T-helper 2 cell (primary cell): ENCODE measurements at places on chromosomes 6 and 20.

DNA sequence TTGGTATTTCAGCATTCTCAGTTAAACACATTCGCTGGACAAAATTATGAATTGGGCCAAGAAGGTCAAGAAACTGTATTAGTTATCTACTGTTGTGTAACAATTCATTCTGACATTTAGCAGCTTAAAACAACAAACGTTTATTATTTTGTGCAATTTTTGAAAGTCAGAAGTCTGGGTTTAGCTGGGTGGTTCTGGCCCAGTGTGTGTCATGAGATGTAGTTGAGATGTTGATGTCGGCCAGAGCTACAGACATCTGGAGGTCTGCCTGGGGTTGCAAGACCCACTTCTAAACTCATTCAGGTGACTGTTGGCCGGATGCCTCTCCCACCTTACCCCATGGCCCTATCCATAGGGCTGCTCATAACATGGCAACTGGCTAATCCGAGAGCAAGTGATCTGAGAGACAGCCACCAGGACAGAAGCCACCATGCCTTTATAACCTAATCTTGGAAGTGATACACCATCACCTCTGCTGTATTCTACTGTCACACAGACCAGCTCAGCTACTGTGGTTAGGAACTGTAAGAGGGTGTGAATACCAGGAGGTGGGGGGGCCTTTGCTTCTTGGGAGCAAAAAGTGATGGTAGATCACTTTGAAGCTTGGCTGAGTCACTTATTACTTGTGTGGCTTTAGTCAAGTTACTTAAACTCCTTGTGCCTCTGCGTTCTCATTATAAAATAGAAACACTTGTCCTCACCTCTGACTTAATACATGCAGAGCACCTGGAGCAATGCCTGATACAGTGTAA lies 217.0 kb upstream of the MYLIP start:
- DNase-seq, result no peak

GRCh38 chr6:138241934-138242333 lies 23.6 kb upstream of the PBOV1 start:
- no peak for DNase-seq

- DNase-seq, result no peak
Observed at GRCh38 chr6:167779129-167779992, 47.4 kb upstream of the AFDN start.

DNA sequence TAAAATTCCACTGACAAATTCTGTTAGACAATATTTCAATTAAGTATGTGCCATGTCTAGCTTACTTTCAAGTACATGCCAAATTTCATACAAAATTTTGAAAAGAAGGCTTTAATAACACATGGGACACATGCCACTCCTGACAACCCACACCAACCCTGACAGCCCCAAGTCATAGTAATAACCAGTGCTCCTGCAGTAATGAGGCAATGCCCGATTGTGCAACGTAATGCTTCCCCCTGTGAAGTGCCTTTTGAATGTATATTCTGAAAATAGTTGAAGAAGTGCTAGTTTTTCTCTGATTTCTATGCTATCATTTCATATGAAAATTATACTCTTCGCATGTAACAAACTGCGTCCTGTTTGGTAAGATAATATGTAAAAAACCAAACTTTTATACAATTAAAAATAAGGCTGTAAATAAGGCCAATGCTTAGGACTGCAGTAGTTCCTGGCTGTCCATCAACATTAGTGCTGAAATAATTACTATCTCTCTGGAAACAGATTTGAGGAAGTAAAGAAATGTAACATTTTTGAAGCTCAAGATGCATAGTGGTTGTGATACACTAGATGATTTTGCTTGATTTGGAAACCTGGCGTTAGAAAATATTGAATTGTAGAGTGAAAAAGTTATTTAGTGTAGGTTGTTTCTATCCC lies 125.8 kb upstream of the BCLAF1 start:
- no peak for DNase-seq

DNA sequence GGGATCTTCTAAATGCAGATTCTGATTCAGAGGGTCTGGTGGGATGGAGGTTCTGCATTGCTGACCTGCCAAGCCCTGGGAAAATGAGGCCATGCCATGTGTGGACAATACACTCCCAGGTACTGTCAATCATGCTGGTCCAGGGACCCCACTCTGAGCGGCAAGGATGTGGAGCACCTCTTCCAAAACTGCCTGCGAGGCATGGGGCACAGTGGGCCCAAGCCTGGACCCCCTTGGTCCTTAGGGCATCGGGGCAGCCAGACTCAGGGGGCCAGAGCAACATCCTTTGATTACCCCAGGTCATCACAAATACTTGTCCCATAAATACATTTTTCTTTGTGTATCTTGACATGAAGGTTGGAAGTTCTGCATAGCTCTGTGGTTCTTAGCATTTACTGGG lies 76.8 kb upstream of the NXT1 start:
- no peak for DNase-seq

- DNase-seq, result no peak
Observed at GRCh38 chr20:31633339-31633914, 4.3 kb upstream of the COX4I2 start.

- peak; percentile 16 for DNase-seq
Observed at GRCh38 chr6:52362443-52363227, 684 bp downstream of the PAQR8 start.

DNA sequence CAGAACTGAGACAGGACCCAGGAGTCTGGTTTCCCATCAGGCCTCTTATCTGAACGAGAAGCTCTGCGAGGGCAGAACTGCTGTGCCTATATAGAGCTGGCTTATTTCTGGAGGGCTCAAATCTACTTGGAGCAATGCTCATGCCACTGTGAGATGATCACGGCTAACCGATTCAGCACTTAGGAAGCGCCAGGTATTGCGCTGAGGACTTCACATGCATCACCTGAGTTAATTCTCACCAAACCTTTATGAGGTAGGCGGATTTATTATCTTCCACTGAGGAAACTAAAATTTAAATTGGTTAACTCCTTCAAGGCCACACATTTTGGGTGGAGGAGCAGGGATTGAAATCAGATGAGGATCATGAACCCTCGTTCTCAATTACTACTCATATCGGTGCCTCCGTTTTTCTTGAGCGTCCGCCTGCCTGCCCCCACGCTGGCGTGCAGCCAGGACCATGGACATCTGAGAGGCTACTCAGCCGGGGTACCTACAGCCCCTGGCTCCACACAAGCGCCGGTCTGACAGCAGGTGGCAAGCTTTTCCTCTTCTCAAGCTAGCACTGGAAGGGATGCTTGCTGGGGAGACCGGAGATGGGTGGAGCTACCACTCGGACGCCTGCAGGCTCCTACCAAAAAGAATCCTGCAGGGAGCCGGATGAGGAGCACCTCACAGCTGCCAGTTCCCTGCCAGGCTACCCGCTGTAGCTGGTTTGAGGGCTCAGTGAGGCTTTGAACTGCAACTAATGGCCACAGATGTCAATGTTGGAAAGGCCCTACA lies 1.0 kb upstream of the PCIF1 start:
- peak; percentile 38 for DNase-seq

GRCh38 chr20:45588800-45589199 lies 9.7 kb upstream of the WFDC8 start:
- no peak for DNase-seq

DNA sequence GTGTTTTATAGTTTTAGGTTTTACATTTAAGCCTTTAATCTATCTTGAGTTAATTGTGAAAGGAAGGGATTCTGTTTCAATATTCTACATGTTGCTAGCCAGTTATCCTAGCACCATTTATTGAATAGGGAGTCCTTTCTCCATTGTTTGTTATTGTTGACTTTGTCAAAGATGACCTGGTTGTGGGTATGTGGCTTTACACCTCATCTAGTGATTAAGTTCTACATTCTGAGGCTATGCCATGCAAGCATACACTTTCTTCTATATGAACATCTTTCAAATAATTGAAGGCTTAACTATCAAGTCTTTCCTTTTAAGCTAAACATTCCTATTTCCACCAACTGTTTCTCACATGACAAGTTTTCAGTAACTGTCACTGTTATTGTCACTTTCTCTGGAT lies 46.1 kb downstream of the ME1 start:
- no peak for DNase-seq

DNA sequence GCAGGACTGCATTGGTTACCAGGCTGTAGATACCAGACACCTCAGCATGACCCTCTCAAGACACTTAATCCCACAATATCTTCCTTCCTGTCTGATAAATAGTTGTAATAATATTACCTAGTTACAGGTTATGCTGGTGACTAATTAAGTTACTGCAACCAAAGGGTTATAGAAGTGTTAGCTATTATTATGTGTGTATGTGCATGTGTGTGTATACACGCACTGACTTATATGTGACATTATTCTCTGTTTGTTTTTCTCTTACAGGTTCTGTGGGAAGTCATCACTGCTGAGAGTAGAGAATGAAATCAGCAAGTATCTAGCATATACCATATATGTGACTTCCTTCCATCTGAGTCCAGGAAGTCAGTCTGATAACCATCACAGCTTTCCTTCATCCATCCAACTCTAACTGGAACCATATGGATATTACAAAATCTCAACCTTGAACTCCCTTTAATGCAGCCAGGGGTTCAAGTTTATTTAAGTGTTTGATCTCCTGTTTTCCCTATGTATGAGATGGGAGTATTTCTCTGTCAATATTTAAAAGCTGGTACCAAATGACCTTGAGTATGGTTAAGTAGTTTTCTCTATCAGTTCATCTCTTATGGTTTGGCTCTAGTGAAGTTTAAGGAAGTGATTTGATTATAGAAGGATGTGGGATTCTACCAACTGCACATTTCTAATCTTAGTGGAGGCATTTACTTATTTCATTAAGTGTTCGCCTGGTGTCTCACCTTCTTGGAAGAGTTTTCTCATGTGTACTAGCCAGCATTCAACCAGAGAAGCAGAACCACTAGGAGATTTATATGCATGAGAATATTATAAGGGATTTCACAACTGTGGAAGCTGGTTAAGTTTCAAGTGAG lies 313.2 kb downstream of the HIVEP2 start:
- no peak for DNase-seq

- DNase-seq, result no peak
Observed at GRCh38 chr20:57911512-57912226, 201.9 kb upstream of the PMEPA1 start.

DNA sequence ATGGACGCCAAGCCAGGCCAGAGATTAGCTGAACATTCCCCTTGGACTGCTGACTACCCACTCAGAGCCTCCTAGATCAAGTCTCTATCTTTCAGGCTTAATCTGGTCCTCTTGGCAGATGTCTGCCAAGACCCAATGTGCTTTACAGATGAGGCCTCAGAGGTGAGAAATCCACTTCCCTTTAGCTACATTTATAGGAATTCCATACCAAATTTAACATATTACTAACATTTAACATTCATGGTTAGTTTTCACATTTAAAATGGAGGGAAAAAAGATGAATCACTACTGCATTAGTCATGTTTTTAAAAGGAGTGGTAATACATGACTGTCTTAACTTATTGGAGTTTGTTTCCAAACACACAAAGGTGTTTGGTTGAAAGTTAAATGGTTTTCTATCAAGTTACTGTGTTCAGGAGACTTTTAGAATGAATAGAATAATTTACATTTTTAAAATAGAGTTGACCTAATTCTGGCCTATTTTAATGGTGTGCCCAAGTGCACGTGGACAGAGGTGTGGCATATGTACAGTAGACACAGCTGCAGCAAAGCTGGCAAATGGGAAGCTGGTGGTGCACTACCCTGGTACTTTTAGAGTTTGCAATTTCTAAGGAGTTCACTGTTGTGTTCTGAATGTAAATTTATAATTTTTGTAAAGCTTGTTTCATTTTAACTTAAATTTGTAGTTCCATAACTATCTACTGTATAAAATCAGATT lies 41.9 kb upstream of the CALHM6 start:
- DNase-seq, result no peak

DNA sequence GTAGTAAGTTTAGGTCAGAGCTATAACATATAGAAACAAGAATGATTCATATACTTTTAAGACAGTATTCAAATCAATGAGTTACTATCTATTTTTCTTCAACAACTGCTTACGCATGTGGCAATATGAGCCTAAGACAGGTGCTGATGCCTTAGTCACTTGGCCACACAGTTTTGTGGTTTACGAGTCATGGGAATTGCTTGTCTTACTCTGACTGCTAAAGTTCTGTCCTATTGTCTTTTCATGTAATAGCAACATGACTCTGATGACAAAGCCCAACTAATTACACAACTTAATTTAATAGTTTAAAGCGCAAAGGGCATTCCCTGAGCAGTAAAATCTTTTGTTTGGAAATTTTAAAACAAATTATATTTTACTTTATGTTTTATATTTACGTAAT lies 159.3 kb upstream of the CENPW start:
- no peak for DNase-seq

DNA sequence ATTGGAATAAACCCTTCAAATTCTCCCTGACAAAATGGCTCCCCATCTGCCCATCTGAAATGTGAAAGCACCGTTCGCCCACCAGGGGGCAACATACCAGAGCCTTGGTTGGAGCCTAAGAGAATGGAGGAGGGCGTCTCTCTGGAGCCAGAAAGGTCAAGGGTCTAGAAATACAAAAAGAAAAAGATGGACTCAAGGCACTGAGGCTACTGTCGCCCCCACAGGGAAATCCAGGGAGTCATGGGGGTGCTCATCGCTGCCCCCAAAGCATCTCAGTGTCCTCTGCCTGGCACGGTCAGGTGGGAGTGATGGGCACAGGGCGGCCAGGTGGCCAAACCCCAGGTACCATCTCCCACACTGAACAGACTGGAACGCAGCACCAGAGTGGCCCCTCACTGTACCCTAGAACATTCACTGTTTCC lies 136.3 kb downstream of the ZMYND8 start:
- DNase-seq, result peak; percentile 42

GRCh38 chr6:44219053-44219814 lies 2.5 kb downstream of the MYMX start:
- DNase-seq, result no peak

DNA sequence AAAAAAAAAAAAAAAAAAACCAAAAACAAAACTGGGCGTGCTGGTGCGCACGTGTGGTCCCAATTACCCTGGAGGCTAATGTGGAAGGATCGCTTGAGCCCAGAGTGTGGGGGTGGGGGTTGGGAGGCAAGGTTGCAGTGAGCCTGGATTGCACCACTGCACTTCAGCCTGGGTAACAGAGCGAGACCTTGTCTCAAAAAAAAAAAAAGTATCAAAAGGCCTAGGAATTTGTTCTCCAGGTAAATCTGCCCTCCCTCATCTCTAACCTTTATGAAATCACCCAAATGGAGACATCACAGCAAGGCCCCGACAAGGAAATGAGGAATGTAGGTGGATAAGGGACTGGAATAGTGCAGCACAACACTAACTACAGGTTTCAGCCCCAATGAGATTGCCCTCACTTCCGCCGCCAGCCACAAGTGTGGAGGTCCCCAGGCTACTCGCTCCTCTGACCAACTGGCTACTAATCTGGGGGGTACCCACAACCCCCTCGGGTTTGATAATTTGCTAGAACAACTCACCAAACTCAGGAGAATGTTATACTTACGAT lies 36.8 kb upstream of the DDR1 start:
- no peak for DNase-seq

DNA sequence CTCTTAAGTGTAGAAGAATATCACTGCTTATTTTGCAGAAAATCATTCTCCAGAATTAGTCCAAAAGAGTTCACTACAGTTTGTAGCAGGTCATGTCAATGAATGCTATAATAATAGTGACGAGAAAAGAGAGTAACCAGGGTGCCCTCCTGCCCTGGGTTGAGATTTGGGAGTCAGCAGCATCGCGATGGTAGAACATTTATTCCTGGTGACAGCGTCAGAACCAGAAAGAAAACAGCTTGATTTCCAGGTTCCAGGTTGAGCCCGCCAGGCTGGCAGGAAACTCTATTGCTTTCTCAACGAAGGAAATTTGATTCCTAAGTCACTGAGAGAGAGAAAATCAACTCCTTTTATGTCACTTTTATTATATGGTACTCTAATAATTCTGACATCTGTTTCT lies 550.3 kb downstream of the QKI start:
- DNase-seq, result no peak
